ENCODE measurements at places on chromosomes 6 and 20.

DNA sequence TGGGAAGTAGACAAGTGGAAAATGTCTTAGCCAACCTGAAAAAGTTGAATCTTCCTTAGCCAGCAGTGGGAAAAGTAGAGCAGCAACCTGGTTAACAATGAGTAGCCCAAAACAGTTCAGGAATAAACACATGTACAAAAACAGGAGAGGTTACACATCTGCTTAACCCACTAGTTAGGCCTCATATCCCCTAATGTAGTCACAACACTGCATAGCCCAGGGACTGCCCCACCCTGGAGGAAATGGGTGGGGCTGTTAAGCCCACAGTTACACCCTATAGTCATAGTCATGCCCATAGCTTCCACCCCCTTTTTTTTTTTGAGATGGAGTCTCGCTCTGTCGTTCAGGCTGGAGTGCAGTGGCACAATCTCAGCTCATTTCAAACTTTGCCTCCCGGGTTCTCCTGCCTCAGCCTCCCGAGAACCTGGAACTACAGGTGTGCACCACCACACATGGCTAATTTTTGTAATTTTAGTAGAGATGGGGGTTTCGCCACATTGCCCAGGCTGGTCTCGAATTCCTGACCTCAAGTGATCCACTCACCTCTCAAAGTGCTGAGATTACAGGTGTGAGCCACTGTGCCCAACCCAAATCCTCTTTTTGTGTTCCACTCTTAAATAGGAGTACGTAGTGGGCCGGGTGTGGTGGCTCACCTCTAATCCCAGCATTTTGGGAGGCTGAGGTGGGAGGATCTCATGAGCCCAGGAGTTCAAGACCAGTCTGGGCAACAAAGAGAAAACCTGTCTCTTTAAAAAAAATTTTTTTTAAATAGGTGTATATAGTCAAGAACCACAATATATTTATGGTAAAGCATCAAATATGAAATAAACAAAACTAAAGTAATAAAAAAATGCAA, 24.5 kb downstream of the ILRUN start:
- peak; percentile 69 for DNase-seq

DNA sequence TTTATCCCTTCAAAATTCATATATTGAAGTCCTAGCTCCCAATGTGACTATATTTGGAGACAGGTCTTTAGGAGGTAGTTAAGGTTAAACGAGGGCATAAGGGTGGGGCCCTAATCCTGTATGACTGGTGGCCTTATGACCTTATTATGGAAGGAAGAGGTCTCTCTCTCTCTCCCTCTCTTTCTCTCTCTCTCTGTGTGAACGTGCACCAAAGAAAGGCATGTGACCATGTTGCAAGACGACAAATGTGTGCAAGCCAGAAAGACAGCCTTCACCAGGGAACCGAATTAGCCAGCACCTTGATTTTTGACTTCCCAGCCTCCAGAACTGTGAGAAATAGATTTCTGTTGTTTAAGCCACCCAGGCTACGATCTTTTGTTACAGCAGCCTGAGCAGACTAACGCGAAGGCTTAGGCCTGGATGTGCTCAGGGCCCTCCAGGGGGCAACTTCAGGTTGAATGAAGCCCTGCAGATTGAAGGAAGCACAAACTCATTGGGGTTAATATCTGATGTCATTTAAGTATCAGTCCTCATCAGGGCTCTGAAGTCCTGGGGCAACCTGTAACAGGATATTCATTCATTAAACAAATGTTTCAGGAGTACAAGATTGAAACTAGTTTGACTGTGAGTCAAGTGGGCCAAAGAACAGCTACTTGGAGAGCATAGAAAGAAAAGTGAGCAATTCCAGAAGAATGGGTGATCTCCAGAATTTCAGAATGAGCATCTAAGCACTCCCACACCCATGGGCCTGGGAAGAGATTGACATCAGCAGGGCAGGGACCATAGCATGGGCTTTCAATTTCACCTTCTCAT, 157.4 kb upstream of the TNFAIP3 start:
- DNase-seq: no peak

DNA sequence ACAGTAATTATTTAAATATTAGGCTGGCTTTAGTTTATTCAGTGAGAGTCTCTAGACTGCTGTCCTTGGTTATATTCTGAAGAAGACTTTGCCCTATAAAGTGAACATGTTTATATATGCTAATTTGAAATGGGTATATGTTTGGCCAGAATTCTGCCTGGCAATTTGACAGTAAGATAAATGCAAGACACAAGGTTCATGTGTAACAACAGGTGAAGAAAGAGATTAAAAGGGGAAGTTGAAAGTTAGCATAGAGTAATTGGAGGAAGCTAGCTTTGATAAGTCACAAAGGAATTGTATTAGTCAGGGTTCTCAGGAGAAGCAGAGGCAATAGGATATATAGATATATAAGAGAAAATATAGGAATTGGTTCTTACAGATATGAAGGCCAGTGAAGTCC, 191.4 kb downstream of the CENPW start:
- no peak for DNase-seq

- DNase-seq: no peak
Measured at GRCh38 chr20:57450931-57451330, 59.7 kb downstream of the RBM38 start.

- no peak for DNase-seq
Measured at GRCh38 chr6:48615041-48615440, 504.0 kb upstream of the PTCHD4 start.

- no peak for DNase-seq
Measured at GRCh38 chr20:60802676-60803075, 449.4 kb upstream of the CDH4 start.

DNA sequence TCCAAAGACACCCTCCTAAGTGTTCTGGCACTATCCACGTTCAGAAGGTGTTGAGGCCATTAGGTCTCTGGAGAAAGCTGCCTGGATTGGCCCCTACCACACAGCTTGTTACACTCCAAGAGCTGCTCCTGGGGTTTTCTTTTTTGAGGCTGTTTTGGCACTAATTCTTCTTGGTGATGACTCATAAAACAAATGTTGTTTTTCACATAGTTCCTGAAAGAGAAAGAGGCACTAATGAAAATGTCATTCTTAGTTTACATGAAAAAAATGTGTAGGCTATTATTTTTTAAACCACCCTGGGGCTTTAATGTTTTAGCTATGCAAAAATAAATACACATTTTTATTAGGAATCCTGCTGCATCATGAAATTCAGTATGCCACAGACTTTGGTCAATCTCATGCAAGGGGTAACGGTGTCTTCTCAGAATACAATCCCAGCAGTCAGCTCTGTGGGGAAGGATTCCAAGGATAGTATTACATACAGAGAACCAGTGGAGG, 38.1 kb downstream of the TBPL1 start:
- no peak for DNase-seq

DNA sequence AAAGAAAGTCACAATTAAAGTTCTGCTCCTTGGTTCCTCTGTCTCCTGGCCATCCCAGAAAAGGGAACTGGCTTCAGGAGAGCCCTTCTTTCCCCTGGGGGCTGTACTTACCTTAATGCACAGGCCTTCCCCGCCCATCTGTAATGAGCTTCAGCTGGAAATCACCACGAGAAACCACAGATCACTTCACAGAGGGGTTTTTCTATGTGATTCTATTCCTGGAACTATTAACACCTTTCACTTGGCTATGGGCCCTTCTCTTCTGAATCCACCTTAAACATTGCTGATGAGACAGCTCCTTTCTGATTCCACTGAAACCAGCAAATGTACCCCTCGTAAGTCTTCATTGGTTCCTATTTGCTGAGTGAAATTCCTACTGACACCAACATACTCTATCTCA, 80.7 kb downstream of the FOXF2 start:
- DNase-seq: no peak

- no peak for DNase-seq
Measured at GRCh38 chr6:36381502-36382389, 5.7 kb downstream of the ETV7 start.

DNA sequence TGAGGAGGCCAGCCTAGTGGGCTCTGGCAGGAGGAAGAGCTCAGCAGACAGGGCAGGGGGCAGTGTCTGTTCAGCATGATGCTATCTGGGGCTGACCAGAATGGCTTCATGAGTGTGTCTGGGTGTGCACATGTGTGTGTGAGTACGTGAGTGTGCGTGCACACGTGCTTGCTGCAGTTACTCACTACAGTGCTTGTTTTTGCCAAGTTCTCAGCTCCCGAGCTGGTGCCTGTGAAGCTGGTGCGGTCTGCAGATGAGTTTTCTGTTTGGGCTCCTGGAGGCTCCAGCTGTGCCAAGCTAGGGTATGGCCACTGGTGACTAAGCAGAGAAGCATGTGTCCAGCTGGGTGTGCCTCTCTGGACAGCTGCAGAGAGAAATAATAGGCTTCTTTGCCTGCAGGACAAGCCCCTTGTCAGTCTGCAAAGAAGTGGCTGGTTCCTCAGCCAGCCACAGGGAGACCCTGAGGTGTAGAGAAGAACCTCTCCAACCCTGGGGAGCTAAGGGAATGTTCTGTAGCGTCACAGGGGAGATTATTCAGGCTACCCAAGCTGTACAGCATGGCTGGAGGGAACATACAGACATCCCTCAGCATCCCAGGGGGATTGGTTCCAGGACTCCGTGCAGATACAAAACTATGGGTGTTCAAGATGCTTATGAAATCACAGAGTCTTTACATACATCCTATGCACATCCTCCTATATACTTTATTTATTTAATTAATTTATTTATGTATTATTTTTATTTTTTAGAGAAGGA, 40.2 kb upstream of the FAM50B start:
- DNase-seq: no peak

- DNase-seq: no peak
Measured at GRCh38 chr6:34836451-34836850, 44.6 kb downstream of the BLTP3A start.

DNA sequence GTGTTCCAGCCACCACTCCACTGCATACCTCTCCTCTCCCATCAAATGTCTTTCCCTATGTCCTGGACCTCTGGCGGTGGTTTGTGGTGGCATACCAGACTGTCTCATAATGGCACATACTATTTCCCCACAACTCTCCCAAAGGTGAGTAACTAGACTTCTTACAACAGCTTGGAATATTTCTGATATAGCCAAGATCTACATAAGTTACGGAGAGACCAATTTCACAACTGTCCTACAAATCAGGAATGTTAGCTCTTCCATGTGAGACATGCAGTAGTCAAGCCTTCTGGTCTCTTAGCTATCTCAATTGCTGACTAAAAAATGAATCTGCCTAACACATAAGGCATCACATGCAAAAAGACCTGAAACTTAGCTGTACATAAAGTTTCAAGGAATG, 588.9 kb downstream of the RNF144B start:
- no peak for DNase-seq

DNA sequence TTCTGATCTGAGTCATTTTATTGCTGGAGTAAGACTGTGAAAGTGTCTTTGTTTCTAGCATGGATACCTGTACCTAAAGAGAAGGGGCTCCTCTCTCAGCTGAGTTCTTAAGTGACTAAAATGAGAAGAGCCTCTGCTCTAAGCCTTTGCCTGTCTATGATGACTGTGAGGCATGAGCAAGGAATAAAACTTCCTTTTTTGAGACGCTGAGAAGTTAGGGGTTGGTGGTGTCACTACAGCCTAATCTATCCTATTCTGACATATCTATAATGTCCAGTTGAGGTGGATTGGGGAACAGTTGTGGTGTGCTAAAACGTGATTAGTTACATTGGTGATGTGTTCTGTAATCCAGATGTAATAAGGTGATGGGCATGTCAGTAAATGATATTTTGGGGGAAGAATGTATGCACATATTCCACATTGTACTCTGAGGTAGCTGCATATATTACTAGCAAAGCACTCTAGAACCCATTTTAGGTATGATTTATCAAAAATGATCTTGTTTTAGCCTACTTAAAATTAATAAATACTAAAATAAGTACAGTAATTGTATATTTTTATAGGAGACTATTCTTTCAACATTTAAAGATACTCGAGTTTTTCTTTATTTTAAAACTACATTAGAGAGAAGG, 18.1 kb downstream of the ADGRB3 start:
- DNase-seq: no peak

DNA sequence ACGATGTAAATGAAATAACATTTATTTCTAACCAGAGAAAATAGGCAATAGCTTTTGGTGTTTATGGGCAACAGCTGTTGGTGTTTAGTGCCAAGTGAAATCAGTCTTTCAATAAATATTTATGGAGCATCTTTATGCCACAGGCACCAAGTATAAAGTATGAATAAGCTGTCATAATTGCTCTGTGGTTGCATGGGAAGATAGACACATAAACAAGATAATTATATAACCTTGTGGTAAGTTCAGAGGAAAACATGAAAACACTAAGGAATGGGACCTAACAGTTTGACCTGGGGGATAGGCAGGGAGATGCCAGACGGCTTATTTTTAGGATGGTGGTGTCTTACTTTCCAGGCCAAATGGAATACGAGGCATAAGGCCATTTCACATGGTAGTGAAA, 110.9 kb downstream of the GFRAL start:
- no peak for DNase-seq

DNA sequence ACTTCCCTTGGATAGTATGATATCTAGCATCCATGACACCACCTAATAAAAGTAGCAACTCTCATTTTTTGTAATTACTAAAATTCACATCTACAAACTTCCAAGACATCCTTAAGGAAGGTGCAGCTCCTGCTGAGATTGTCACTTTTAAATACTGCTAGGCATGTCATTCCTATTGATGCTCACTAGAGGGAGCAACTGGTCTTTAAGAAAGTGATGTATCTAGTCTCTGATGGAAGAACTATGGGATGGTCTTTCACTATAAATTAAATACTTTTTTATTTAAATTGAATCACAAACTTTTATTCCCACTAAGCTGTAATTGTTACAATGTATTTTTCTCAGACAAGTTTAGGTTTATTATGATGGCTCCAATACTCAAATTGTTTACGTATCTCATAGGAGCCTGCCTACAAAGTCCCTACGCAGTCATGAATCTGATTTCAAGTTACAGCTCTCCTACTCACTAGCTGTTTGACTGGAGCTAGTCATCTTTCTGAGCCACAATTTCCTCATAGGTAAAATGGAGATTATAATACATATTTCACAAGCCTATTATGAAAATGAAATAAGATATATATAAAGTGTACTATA, 8.1 kb upstream of the TSPYL1 start:
- no peak for DNase-seq

DNA sequence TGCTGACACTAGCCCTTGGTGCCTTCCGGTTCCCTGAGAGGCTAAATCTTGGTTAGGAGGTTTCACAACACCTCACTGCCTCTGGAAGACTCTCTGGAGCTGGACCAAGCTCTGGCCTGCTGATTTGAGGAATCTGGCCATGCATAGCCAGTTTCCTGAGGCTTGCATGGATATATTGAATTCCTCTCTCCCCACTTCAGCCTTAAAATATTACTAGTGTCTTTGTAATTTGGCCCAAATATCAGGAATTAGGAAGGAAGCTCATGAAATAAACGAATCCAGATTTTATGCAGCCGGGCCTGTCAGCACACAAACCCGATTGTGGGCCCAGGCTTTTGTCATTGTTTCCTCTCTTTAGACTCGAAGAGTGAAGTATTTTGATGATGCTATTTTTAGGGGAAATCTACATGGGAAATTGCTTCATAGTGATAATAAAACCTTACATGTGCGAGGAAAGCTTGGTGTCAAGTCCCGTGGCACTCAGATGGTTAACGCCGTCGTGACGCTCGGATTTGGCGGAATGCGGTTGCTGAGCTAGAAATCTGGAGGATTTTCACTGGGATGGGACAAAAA, 144.4 kb downstream of the PHACTR3 start:
- no peak for DNase-seq

Measured in activated CD8-positive, alpha-beta memory T cell treated with anti-CD3 and anti-CD28 coated beads, Interleukin-2, amount 50 U/mL, for 4 hours (primary cell).